ENCODE measurements at places on chromosomes 4 and X.

GRCh38 chr4:1869530-1870327 is 1.5 kb upstream of the NSD2 start:
- no peak for DNase-seq

- no peak for DNase-seq
These were observed 233.8 kb downstream of the FSTL5 start for GRCh38 chr4:161929956-161930355.

- no peak for DNase-seq
These were observed 2137.1 kb upstream of the TENM3 start for GRCh38 chr4:180106122-180106521.

DNA sequence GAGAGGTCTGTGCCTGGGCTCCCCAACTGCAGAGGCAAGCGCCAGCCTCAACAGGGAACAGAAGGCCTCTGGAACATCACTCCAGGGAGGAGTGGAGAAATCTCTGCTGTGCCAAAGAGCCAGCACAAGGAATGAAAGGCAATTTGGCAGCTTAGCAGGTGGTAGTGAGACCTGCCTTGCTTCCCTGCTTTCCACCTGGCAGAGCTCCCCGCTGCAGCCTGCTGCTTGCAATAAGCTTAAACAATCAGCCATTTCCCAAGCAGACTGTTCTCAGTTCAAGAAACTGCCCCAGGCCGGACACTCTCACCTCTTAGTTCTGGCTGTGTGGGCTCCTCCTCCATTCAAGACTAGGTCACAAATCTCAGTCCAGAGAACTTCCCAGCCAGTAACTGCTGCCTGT is 370.6 kb downstream of the MAGEB5 start:
- no peak for DNase-seq

- DNase-seq, result no peak
These were observed 69.2 kb upstream of the ZCCHC13 start for GRCh38 chrX:74234818-74235217.

- DNase-seq, result no peak
These were observed 115.9 kb downstream of the MAML3 start for GRCh38 chr4:140038031-140038533.

DNA sequence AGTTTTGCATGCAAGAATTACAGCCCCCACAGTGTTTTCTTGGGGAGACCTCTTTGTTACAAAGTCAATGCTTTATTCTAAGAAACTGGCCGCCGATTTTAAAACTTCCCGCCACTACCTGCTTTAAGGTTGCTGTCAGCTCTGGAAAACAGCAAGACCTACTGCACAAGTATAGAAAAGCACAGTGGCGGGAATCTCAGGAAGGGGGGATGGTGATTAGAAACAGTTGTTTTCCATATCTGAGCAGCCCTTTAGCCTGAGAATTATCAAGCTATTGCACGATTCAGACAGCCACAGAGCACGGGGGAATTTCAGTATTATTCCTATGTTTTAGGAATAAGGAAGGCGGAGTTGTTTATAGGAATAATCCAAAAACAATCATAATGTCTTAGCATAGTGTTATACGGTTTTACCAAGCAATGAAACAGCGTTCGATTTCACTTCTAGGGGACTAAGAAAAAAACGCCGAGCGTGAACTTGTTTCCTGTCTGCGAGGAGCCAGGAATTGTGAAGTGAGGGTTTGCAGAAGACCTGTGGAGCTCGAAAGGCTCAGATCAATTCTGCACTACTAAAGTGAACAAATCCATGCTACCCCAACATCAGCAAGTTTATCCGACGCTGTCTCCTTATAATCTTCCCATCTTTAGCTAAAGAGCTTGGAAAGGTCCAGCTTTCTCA is 81.3 kb downstream of the HMGN5 start:
- no peak for DNase-seq

DNA sequence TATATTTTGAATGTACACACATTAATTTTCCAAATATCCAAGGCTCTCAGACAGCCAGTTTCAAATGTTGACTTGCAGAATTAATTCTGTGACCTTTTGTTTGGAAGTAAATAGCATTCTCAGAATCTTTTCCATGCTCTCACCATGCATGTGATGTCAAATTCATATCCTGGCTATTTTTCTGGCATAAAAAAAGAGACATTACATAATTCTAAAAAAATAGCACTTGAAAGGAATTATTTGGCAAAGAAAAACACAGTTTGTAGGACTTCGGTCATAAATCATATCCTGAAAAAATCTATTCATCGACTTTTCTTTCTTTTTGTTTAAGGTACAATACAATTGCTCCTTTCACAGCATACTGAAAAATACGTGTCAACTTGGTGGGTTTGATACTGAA is 111.2 kb downstream of the GLRA3 start:
- no peak for DNase-seq

- DNase-seq, result no peak
These were observed 19.7 kb downstream of the SPIN3 start for GRCh38 chrX:56975611-56976010.

DNA sequence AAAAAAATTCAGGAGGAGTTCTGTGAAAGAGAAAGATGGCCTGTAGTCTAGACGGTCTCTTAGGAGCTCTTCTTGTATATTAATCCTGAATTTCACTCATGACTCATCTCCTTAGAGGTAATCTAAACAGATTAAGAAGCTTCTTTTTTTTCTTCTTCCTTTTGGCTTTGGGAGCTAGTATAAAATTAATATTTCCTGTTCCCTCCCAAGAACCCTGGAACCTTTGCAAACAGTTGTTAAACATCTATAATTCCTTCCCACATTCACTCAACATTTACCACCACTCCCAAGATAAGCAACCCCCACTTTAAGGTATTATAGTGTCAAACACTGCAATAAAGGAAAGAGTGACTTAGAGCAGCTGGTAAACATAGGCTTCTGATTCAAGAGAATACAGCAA is 146.4 kb upstream of the EDNRA start:
- no peak for DNase-seq

- DNase-seq, result no peak
These were observed 4.1 kb upstream of the ARX start for GRCh38 chrX:25019707-25020390.

DNA sequence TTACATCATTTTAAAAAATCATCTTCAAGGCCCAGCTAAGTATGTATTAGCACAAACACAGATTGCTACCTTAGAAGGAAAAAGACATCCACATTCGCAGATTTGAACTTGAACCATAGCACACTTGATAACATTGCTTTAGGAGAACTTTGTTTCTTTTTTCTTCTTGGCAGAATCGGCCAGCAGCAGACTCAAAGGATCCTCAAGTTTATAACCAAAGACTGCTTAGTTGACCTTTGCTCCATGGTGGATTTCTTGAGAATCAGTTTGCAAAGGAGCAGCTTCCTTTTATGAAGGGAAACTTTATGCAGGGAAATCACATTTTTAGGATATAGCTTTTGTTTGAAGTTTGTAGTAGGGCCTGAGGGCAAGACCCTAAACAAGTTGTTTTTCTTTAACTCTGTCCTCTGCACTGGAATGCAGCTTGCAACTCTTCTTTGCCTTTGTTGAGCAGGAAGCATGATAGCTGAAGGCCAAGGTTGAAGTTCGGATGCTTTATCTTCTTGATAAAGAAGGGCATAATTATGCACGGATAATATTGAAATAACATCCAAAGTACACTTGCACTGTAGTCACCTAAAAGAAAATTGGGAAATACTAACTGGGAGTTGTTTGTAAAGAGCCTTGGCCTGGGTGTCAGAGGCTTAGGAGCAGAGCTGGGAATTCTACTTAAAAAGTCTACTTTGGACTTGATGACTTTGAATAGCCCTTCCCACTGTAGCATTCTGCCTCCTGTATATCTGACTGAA is 78.4 kb downstream of the CDS1 start:
- DNase-seq, result no peak

DNA sequence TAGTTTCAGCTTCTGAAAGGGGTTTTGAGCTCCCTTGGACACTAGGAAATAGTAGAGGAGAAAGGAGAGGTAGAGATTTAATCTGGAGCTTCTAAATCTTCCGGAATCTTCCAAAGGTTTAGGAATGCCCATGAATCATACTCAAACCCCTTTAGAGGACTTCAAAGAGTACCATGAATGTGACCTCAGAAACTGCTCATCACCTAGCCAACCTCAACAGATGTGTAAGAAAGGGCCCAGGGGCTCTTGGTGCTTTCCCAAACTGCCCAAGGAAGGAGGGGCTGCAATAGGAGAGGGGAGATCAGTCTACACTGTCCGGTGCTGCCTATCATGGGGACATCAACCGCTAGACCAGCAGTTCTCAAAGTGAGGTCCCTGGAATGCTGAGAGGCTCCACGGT is 109.1 kb downstream of the RBM47 start:
- DNase-seq, result no peak

GRCh38 chr4:110970642-110971041 is 347.8 kb upstream of the PITX2 start:
- no peak for DNase-seq

GRCh38 chr4:15182600-15183220 is 180.4 kb downstream of the CPEB2 start:
- no peak for DNase-seq

DNA sequence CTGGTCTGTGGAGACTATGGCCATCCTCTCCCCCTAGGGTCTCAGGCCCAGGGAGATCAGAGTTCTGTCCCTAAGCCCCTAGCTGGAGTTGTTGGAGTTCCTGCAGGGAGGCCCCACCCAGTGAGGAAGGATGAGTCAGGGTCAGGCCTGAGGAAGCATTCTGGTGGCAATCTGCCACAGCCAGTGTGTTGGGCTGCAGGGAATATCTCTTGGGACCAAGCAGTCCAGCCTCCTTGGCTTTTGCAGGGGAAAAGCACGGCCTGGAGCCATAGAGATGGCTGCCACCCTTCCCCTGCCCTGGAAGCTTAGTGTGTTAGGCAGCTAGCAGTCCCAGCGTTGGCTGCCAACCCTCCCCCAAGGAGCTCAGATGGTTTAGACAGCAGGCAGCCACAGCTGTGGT is 202.4 kb downstream of the RTL9 start:
- no peak for DNase-seq

- no peak for DNase-seq
These were observed 1328.3 kb downstream of the C4orf33 start for GRCh38 chr4:130424211-130424610.

DNA sequence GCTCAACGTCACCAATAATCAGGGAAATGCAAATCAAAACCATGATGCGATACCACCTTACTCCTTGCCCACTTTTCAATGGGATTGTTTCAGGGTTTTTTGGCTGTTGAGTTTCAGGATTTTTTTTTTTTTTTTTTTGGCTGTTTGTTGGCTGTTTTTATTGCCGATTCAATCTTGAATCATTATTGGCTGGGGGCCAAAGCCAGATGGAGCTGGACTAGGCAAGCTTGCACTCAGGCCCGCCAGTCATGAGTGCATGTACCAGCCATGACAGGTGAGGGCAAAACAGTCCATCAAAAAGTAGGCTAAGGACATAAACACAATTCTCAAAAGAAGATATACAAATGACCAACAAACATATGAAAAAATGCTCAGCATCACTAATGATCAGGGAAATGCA is 13.3 kb downstream of the YIPF7 start:
- DNase-seq, result peak; percentile 13

GRCh38 chrX:72296991-72297390 is 8.7 kb downstream of the CITED1 start:
- no peak for DNase-seq

- DNase-seq, result no peak
These were observed 231.5 kb downstream of the SLC7A11 start for GRCh38 chr4:138010639-138011038.

DNA sequence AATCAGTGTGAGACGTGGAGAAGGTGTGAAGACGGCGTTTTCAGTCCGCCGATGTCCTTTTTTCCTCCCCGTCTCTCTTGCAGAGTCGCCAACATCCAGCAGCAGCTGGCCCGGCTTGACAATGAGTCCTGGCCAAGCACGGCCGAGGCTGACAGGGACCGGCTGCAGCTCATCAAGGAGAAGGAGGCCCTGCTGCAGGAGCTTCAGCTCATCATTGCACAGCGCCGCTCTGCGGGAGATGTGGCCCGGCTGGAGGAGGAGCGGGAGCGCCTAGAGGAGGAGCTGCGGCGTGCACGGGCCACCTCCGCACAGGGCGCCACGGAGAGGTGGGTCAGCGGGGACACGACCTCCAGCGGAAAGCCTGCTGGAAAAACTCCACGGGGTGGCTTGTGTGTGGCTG is 47.1 kb upstream of the CLCN4 start:
- DNase-seq, result no peak

- no peak for DNase-seq
These were observed 27.2 kb downstream of the EPGN start for GRCh38 chr4:74335341-74336021.

GRCh38 chr4:162732876-162733275 is 433.8 kb downstream of the NAF1 start:
- DNase-seq, result no peak

GRCh38 chr4:76767983-76768382 is 130.0 kb downstream of the SOWAHB start:
- DNase-seq, result no peak

DNA sequence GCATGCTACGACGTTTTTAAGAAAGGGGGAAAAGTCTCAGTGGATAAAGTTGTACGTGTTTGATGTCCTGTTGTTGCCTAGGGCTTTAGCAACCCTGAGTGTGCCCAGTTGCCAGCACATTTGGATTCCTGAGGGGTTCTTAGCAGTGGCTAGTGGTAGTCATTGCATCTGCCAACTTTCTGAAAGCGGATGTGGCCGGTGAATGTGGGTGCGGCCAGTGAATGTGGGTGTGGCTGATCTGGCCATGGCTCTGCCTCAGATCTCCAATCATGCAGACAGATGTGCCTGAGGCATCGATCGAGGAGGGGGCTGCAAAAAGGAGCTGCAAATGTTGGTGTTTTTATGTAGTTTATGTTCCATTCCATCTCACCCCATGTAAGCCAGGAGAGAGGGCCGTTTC is 41.5 kb upstream of the FAT1 start:
- DNase-seq, result no peak

DNA sequence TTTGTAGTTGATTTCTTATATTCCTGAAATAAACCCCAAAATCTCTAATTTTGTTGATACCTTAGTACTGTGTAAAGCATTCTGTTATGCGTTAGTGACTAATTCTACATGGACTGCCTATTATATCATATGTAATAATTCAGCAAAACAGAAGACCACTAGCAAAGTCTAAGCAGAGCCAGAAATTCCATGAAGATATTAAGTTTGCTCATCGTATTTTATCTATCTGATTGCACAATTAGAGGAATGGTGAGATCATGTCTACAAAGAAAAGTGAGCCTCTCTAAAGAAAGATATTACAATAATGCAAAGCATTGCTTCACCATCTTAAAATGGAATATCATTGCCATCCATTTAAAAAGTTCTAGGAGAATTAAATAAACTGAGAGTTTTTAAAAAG is 374.6 kb upstream of the SLC7A11 start:
- DNase-seq, result no peak

GRCh38 chr4:10704430-10704810 is 19.9 kb upstream of the CLNK start:
- peak; percentile 70 for DNase-seq

DNA sequence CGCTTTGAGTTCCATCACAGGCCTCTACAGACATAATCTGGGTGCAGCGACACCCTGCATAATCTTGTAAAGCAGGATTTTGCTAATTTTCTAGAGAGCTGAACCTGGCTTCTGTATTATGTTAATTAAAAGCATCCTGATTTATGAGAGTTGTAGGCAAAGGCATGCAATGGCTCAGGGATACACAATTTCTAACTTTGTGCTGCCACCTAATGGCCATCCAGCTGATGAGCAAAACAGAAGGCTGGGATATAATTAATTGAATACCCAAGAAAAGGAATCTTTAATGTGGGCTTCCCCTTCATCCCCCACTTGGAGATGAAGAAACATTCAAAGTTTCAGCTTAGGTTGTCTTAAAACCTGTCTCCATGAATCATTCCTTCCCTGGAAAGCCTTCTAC is 78.1 kb downstream of the BMP15 start:
- no peak for DNase-seq

All from NCI-H2171 (cell line).